ENCODE measurements at places on chromosomes 7 and 10. TPM values are rescaled to one million over a fixed set of nuclear protein-coding genes. Genes with fewer than 3 reads are reported as not detected.

TRIM4 gene
- polyA plus RNA-seq: 25.5 TPM

- DNase-seq: no peak
These were observed 29.7 kb downstream of the KLRG2 start for GRCh38 chr7:139453673-139454321.

DNA sequence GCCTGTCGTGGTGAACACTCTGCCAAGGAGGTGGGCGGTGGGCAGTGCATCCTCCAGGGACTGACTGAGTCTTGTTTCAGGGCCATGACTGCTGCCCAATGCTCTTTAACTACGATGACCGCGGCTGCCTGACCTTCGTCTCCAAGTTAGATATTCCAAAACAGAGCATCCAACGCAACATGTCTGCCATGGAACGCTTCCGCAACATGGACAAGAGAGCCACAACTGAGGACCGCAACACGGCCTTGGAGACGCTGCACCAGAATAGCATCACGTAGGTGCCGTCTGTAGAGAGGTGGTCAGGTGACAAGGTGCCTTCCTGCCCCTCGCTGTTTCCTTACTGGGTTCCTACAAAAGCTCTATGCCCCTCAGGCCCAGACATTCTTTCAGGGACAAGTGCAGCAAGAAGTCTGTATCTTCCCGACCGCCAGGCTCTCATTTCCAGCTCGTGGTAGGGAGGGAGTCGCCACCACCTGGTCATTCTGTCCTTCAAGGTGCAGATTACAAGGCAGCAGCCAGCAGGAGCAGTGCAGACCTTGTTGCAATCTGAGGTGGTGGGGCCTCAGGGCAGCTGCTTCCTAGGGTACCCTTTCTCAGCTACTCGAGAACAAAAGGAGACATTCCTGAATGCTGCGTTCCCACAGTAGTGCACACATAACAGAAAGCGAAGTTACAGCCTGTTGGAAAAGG is 14.9 kb upstream of the ARPC1B start:
- DNase-seq: no peak

DNA sequence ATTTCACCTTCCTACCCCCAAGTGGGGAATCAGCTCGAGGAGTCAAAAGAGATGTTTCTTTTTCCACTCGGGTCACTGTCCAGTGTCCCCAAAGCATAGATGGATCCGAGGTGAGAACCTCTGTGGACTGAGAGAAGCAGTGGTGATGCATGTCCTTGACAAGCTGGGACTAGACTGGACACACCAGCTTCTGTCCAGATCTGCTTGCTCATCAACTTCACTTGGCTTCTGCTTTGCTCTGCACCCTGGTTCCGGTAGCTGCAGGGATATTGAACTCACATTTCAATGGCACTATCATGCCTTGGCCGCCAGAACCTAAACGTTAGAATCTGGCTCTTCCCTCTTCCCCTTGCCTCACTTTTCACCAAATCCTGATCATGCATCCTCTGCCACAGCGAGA is 50.3 kb upstream of the CXCL12 start:
- no peak for DNase-seq

DNA sequence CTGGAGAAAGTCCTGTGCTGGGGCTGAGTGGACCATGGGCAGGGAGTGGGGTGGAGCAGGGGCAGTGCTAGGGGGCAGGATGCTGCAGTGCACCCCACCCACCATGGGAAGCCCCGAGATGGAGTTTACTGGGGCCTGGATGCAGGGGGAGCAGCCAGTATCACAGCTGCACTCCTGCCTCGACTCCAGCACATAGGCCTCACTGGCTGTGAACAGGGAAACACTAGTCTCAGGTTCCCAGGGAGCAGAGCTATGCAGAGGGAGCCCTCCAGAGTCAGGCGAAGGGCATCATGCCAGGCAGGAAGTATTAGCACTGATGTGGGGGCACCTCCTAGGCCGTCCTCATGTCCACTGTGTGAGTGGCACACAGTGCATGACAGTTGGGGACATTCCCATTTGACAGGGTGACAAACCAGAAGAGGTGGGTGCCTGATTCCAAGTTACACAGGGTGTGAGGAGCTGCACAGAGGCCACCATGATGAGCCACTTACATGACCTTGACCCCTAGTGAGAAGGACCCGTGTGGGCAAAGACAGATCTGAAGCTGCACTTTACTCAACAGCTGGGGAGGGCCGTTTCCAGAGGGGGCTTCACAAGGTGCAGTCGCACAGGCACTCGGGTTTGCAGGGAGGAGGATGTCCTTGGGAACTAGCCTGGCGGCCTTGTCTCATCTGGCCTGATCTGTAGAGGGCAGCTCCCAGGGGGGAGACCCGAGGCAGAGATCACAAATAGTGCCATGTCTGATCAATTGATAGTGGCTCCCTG is 69.9 kb upstream of the LRRC4 start:
- DNase-seq: no peak

All from keratinocyte (primary cell).